ENCODE measurements at places on chromosomes 13 and 19.

GRCh38 chr19:49339301-49340068 is 4.3 kb downstream of the CD37 start:
- DNase-seq, result no peak

DNA sequence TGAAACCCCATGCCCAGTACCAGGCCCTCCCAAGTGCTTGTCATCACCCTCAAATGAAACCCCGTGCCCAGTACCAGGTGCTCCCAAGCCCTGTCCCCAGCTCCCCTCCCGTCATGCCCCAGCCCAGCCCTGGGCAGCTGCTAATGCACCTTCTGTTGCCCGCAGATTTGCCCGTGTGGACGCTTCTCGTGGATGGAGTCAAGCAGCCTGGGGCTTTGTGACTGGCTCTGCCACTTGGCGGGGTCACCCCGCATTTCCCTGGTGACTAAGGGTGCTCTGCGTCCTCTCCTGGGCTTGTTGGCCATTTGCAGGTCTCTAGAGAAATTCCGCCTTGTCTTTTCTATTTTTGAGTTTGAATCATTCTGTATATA is 82.7 kb downstream of the ATP11A start:
- no peak for DNase-seq

GRCh38 chr13:43880214-43880855 is 631 bp downstream of the LACC1 start:
- no peak for DNase-seq

GRCh38 chr13:89514534-89515312 is 1832.8 kb upstream of the MIR17HG start:
- DNase-seq, result no peak

- DNase-seq, result no peak
These were observed 265.0 kb downstream of the RBM26 start for GRCh38 chr13:79141082-79141481.

DNA sequence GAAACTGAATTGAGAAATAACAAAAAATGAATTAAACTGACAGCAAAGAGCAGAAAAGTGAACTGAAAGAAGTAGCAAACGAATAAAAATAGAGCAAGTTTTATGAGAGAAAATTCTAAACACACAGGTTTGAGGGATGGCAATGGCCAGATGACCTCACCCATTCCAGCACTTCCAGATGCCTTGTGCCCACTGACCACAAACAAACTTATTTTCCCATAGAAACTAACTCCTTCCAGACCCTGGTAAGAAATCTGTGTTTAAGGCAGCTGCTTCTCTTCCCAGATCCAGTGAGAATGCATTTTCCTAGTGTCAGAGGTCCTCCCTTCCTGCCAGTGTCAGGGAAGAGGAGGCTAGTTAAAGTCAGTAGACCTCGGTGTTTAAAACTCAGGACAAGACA is 51.7 kb downstream of the RXFP2 start:
- DNase-seq, result no peak

GRCh38 chr19:29574510-29574909 is 31.6 kb upstream of the POP4 start:
- no peak for DNase-seq

DNA sequence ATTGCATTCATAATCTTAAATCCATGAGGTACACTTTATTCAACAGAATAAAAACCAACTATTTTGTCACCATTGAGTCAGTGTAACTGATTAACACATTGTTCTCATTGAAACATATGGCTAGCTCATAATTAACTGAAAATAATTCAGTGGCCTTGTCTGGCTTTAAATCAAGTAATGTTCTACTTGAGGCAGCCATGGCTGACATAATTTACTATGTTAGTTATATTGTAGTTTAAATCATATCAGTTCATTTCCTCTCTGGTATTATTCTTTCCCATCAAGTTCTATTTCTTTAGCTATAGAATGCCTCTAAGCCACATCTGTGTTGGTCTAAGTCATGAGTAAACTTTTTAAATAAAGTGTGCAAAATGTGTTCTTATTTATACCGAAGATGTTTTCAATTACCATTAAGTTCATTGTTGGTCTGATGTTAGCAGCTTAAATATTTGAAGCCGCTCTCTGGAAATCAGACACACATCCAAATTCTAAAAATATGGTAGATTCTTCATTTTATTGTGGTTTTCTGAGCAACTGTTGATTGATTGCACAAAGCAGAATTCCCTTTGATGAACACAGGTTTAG is 393.7 kb downstream of the GPC6 start:
- no peak for DNase-seq

DNA sequence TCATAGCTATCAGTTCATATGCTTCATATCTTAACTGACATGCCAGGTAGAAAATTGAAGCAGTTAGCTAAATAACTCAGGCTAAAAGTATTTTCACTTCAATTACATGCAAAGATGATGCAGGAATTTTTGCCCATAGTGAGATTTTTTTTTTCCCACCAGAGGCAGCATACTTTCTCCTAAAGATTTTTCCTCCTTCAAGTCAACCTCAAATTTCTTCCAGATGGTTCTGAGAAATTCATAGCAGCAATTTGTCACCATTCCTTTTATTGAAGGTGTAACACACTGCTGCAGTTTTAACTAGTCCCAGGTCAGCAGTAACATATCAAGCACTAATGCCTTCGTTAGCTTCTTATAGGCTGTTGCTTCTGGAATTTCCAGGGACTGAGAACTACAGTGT is 141.9 kb downstream of the SUCLA2 start:
- no peak for DNase-seq
